ENCODE measurements at places on chromosomes 12 and 14.

DNA sequence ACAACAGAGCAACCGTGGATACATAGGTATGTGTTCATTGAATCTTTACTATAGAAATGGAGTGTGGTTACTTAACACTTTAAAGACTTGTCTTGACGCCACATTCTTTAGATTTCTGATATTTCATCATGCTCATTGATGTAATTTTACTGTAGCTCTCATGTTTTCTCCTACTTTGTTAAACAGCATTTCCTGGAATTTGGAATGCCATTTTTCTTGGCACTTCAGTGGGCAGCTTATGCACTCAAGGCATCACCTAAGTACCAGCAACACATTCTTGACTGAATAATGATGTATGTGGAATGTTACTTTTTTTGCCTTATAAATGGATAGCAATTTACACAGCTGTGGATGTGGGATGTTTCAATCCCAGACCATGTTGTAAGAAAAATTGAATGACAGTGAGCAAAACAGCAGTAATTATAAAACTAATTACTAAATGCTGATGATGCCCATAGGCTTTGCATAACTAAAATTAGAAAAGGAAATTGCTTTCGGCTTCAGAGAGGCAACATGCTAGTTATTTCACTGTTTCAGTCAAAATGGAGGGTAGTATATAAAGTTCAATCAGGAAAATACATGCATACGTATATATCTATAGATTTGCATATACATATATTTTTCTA, 298.5 kb downstream of the NPAS3 start:
- DNase-seq = no peak

DNA sequence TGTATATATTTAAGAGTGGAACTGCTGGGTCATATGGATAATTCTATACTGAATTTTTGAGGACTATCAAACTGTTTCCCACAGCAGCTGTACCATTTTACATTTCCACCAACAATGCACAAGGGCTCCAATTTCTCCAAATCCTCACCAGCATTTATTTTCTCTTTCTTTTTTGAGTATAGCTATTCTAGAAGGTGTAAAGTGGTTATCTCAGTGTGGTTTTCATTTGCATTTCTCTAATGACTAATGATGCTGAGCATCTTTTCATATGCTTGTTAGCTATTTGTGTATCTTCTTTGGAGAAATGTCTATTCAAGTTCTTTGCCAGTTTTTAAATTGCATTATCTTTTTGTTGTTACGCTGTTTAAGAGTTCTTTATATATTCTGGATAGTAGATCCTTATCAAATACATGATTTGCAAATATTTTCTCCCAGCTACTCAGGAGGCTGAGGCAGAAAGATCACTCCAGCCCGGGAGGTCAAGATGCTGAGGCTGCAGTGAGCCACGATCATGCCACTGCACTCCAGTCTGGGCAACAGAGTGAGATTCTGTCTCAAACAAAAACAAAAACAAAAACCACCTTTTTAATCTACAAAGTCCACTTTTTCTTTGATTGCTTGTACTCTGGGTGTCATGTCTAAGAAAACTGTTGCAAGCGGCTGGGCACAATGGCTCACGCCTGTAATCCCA, 32.8 kb downstream of the GTF2A1 start:
- no peak for DNase-seq

GRCh38 chr12:12890543-12891079, 751 bp upstream of the GPRC5A start:
- DNase-seq = peak; percentile 55

DNA sequence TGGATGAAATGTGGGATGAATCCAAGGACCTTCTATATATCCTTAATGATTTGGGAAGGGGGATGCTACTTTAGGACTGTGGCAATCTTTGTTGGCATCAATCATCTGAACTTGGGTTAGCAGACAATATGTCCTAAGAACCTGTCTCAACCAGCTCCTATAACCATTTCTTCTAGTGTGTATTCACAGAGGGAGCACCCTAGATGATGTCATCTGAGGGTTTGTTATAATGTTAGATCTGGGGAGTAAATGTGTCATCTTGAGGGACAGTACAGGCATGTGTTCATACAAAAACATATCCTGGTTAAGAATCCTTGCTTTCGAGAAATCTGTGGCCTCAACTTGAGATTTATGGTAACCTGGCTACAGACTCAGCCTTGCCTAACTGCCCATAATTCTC, 41.9 kb upstream of the NFKBIA start:
- DNase-seq = no peak

GRCh38 chr12:110940933-110941332, 20.6 kb upstream of the MYL2 start:
- peak; percentile 5 for DNase-seq
